ENCODE measurements at places on chromosomes 5 and 9. TPM values are rescaled to one million over a fixed set of nuclear protein-coding genes. Genes with fewer than 3 reads are reported as not detected.

Gene GABRA1
- total RNA-seq = 18.2 TPM

Gene TMEM215
- total RNA-seq = 1.1 TPM

- no peak for DNase-seq
These were observed 129.7 kb downstream of the YIPF5 start for GRCh38 chr5:144040615-144041305.

GRCh38 chr5:61307191-61307590 lies 24.9 kb upstream of the ZSWIM6 start:
- no peak for DNase-seq

Gene PRRC2B
- total RNA-seq = 118 TPM

GRCh38 chr5:150636391-150637244 lies 3.8 kb upstream of the SYNPO start:
- DNase-seq = no peak

Gene TMEM174
- not detected for total RNA-seq

DNA sequence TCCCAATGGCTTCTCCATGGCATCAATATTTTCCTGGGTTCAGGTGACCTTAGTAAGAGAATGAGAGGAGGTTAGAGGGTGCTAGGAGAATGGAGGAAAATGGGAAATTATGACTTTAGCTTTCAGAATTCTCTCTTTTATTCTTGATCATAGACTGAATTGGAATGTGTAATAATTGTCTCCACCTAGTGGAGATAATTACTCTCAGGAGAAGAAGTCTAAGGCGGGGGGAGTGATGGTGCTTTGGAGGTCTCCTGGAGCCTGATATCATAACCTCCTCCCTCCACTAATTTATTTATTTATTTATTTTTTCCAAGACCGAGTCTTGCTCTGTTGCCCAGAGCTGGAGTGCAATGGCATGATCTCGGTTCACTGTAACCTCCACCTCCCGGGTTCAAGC lies 221.3 kb downstream of the GRIA1 start:
- DNase-seq = no peak

GRCh38 chr9:113520109-113520642 lies 56.6 kb downstream of the RGS3 start:
- no peak for DNase-seq

Gene LHX6
- 20.0 TPM for total RNA-seq

Gene PCDHA10
- 20.3 TPM for total RNA-seq

Gene CERCAM
- 10.1 TPM for total RNA-seq

GRCh38 chr5:150119421-150120061 lies 33.2 kb upstream of the CSF1R start:
- no peak for DNase-seq

DNA sequence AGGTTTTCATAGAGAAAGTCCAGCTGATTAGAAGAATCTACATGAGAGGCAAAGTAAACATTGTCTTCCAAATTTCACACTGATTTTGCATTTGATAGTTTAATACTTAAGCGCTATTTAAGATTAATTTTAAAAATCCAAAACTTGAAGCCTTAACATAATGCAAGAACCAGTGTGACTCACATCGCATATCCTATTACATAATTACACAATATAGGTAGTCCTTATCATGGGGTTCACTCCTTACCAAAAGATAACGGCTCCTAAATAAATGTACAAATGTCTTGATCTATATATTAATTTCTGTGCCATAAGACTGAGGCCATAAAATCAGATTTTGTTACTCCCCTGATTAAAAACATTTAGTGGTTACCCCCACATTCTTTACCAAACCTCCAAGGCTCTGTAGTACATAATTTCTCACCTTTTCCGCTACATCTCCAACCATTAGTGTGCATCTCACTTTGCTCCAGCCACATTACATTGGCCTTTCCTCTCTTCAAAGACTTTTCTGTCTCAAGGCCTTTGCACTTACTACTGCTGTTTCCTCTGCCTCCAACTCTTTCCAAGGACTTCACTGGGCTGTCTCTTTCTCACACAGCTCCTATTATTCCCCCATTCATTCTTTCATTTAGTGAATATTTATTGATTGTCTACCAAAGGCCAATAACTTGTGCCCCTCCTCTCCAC lies 1.0 kb downstream of the RIOK2 start:
- no peak for DNase-seq

Gene SLC30A5
- total RNA-seq = 63.6 TPM

- DNase-seq = no peak
These were observed 41.0 kb upstream of the SLC36A1 start for GRCh38 chr5:151406322-151406947.

DNA sequence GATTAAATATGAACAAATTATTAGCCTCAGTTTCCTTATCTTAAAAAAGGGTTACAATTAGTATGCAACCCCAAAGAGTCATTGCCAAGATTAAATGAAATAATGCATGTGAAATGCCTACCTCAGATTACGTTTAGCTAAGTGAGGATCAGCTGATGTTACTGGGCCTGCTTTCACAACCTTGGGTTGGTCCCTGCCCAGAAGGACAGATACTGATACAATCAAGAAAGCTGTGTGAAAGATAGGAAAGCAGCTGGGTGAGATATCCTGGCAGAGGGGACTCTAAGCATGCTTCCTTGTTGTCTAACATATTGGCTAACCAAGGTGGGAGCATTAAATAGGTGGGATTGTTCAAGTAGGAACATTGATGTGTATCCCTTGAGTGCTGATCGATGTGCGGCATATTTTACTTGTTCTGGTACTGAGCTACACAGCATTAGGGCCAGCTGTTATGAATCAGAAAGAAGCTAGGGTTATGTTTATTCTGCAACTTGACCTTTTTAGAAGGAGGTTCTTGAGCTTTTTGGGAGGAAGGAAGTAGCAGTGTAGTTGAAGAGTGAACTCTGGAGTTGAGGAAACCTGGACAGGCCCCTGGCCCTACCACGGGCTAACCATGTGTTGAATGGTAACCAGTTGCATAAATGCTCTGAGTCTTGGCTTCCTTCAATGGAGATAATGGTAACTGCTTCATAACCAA lies 28.9 kb downstream of the SNX24 start:
- no peak for DNase-seq

DNA sequence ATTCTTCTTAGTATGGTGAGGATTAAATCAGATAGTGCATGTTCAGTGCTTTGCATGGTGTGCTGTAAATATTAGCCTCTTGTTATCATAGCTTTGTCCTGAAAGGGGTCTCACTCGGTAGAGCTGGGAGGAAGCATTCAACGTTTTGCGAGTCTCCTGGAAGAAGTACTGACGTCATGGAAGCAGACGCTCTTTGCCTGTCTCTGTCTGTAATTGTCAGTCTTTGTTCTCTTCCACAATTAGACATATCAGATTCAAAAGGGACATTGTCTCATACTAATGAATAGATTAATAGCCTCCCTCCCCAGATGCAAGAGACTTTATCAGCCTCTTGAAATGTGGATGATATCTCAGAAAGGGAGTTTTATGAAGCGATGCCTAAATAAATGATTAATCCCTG lies 91.8 kb upstream of the CXCL14 start:
- no peak for DNase-seq

Gene TAL2
- 3.0 TPM for total RNA-seq

DNA sequence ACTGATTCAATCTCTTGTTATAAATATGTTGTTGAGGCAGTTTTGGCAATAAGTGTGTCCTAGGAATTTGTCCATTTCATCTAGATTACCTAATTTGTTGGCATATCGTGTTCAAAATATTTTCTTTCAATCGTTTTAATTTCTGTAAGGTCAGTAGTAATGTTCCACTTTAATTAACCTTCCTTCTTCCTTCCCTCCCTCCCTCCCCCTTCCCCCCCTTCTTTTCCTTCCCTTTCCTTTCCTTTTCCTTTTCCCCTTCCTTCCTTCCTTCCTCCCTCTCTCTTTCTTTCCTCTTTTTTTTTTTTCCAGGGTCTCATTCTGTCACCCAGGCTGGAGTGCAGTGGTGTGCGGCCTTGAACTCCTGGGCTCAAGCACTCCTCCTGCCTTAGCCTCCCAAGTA lies 27.1 kb downstream of the CD14 start:
- DNase-seq = no peak

DNA sequence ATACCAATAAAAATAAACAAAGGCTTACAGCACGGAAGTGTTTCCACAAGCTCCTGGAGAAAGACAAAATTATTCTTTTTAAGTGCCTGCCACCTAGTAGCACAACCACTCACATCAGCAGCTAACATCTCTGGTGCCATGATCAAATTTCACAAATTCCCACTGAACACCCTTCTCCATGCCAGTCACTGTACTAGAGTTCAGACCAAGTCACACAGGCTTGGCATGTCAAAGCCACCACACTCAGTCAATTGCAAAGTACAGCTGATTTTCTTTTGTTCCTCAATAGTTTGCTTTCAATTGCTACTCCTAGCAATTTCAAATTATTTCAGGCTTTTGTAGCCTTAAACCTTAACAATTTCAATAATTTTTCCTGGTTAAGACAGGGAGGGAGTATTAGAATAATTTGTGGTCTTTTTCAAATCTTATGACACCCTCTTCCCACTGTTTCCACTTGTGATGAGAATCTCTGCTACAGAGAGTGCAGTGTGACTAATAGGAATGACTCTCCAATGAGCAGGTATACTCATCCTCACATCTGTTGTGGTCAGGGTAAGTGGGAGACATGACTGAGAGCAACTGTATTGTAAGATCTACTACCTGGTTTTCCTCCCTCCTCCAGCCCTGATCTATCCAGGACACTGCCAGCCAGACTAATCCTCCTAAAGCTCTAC lies 46.2 kb downstream of the RNF145 start:
- no peak for DNase-seq

Gene MCC
- 15.8 TPM for total RNA-seq

DNA sequence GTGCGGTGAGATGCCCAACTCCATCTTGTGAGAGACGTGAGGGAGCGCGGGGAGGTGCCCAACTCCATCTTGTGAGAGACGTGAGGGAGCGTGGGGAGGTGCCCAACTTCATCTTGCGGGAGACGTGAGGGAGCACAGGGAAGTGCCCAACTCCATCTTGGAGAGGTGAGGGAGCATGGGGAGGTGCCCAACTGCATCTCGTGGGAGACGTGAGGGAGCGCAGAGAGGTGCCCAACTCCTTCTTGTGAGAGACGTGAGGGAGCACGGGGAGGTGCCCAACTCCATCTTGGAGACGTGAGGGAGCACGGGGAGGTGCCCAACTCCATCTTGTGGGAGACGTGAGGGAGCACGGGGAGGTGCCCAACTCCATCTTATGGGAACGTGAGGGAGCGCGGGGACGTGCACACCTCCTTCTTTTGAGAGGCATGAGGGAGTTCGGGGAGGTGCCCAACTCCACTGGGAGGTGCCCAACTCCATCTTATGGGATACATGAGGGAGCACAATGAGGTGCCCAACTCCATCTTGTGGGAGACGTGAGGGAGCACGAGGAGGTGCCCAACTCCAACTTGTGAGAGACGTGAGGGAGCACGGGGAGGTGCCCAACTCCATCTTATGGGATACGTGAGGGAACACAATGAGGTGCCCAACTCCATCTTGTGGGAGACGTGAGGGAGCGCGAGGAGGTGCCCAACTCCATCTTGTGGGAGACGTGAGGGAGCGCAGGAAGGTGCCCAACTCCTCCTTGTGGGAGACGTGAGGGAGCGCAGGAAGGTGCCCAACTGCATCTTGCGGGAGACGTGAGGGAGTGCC lies 235.4 kb downstream of the CACNA1B start:
- no peak for DNase-seq

GRCh38 chr9:121105531-121105930 lies 30.8 kb downstream of the CNTRL start:
- no peak for DNase-seq

Gene GRXCR2
- total RNA-seq = not detected

DNA sequence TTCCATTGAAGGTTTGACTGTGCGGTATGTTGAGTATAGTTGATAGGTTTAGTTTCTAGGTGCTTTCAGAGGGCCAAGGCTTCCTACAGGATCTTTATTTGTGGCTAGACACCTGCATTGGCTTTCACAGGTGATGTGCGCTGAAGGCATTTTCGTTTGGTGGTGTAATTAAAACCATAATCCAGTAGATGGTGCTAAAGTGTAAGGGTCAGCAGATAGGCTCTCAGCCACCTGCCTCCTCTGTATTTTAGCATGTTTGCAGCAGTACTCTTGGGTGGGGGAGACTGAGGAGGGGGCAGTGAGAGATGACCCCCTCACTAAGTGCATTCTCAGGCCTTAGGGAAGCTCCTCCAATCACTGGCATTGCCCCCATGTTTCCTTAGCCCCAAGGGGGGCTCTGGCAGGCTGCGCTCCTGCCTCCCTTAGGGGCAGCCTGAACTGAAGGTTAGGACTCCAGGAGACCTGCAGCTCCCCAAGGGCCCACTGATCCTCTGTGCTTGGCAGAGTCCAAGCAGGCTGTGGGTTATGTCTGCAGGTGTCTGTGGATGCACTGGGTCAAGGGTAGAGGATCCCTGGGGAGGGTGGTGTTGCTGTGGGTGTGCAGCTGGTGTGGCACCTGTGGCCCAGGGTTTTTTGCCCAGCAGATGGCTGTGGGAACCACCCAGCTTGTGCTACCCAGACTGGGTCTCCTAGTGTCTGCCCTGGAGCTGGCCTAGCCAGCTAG lies 23.4 kb downstream of the CDK20 start:
- no peak for DNase-seq

- DNase-seq = no peak
These were observed 26.3 kb downstream of the GSN start for GRCh38 chr9:121294151-121294743.

DNA sequence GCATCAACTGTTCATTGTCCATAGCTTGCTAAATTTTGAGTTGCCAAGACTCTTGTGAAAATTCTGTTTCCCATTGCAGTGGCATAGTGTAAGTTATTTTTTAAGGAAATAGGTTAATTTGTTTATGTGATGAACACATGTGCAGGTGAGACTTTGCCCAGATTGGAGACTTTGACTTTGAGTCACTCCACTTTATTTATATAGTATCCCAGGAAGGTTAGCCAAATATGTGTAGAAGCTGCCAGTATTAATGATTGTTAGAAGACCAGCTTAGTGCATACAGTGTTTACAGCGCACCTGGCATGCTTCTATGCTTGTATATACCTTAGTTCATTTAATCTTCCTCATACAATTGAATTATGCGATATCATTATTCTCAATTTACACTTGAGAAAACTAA lies 51.0 kb downstream of the MTAP start:
- DNase-seq = no peak

DNA sequence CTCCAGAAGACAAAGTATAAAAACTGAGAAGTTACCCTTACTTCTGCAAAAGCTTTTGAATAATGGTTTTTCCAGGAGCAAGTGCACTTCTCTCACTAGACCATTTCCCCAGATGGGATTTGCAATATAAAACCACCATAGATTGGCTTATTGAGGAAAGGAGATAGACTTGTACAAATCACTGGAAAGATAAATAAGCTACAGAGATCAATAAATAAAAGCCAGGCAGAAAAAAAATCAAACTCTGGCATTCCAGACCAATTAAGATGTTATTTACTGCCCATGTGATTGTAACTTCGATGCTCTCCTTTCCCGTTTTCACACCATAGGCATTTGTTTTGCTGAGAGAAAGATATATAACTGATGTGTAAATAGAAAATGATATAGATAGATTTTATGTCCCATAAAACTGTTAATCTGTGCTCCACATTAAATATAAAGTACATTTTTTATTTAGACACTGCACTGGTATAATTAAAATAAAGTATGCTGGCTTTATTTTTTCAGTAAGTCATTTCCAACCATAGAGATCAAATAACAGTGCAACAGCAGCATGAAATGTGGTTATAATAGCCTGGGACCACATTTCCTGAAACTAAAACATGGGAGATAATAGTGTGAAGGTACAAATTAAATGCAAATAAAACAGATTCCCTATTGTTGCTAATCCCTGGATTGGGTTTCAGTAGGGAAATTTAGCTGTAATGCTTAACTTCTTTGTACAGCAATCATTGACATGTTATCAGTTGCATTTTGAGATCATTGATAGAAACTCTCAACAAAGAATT lies 177.7 kb downstream of the NR2F1-AS1 start:
- no peak for DNase-seq

Measured in occipital lobe (tissue), 3 donors.